Spinal cord (tissue), 10 donors: ENCODE measurements at places on chromosomes 12 and 14. TPM values are rescaled to one million over a fixed set of nuclear protein-coding genes. Genes with fewer than 3 reads are reported as not detected.

The SDS gene
- 0.39 TPM for total RNA-seq

The KITLG gene
- total RNA-seq, result 34.3 TPM

The PLBD2 gene
- 13.2 TPM for total RNA-seq

The REM2 gene
- total RNA-seq, result 2.1 TPM

The SCYL2 gene
- total RNA-seq, result 83.6 TPM

The E2F7 gene
- total RNA-seq, result 2.4 TPM

The AKAP5 gene
- 10.7 TPM for total RNA-seq

The PLEKHD1 gene
- total RNA-seq, result 0.66 TPM

The DAO gene
- 0.40 TPM for total RNA-seq

The USP5 gene
- 80.1 TPM for total RNA-seq

The ANKS1B gene
- 131 TPM for total RNA-seq

The PLEK2 gene
- total RNA-seq, result 0.77 TPM

The P2RX7 gene
- 16.8 TPM for total RNA-seq

The SDSL gene
- 5.1 TPM for total RNA-seq

The PRKD1 gene
- 14.4 TPM for total RNA-seq

The RDH5 gene
- 15.4 TPM for total RNA-seq

The OLR1 gene
- 6.3 TPM for total RNA-seq

The TAS2R42 gene
- not detected for total RNA-seq

The BCL11B gene
- total RNA-seq, result 10.2 TPM
